ENCODE measurements at places on chromosomes 4 and X. TPM values are rescaled to one million over a fixed set of nuclear protein-coding genes. Genes with fewer than 3 reads are reported as not detected.

DNA sequence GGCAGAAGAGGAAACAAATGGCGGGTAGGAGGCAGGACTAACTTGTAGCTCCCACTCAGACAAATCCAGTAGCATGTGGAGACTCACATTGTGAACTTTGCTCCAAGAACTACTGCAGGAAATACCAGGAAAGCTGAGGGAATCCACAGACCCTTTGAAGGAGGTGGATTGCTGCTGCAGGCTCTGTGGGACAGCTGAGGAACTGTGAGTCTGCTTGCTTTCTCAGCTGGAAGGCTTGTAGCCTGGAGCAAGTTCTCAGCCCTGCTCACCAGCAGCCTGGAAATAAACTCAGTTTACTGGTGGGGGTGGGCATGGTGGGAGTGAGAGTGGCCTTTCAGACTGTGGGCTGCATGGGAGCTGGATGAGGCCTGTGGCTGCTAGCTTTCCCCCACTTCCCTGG, 16.0 kb downstream of the RTL3 start:
- DNase-seq = no peak
- no peaks in the 10 kb centered on the region for H3K36me3 ChIP-seq
- no peaks in the 10 kb centered on the region for H3K4me1 ChIP-seq

DNA sequence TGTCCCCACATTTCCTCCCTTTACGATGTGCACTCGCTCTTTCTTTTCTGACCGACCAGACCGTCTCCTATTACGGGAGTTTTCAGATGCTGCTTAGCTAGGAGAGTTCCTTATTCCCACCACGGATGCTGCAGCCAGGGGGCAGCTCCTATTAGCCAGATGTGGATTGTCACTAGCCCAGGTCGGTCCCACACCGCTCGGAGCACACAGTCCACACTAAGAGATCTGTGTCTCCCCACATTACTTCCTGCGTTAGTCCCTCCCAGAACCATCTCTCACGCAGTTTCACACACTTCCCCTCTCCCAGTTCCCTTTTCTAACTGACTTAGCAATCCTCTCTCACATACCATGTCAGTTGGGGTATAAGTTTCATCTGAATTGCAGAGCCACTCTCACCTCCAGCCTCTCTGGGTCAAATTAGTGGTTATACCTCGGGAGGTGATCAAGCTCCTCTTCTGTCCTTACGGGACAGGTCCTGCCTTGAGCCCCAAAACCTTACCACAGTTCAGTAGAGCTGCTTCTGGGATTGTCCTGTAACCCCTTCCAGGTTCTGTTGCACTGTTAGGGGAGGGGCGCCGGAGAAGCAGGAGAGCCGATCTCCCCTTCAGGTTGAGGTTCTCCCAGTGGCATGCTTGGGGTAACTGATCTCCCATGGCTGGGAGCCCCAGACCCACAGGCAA, 28.2 kb downstream of the SULT1E1 start:
- DNase-seq = no peak
- H3K4me1 ChIP-seq = no peaks in the 10 kb centered on the region
- H3K27ac ChIP-seq = no peak overlapping the region
- H3K27me3 ChIP-seq = peaks cover 10% of the 10 kb centered on the region
- H3K4me3 ChIP-seq = no peak overlapping the region

Gene RXFP1
- total RNA-seq = 3.1 TPM

- no peaks in the 10 kb centered on the region for H3K27me3 ChIP-seq
- peak; percentile 9 for DNase-seq
- H3K27ac ChIP-seq = peak overlapping the region; percentile 6
- H3K36me3 ChIP-seq = no peaks in the 10 kb centered on the region
- H3K4me1 ChIP-seq = peaks cover 18% of the 10 kb centered on the region
These were observed 18.7 kb downstream of the RELL1 start for GRCh38 chr4:37667197-37668100.

Gene NBDY
- 8.7 TPM for total RNA-seq

Gene CTAG1B
- total RNA-seq = not detected

DNA sequence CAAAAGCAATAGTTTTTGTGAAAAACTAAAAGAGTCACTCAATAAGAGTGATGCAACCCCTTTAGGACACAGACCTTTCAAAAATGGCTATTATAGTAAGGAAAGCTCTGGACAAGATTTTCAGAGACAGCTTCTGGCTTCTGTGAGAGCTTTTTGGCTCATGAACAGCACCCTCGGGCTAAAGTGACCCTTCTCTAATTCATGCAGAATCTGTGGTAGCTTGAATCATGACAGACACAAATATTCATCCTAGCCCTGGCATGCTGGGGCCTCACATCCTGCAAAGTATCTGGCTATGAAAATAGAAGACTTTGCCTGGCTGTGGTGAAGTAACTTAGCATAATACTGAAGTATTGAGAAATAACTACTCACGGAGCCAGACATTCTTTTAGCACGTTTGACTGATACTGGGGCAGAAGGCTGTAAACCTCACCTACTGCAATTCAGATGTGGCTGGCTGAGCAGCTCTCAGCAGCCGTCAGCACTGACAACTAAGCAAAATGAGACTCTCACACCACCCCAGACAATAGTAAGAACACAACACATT, 327.3 kb downstream of the MAPK10 start:
- DNase-seq = peak; percentile 93
- H3K27ac ChIP-seq = peak overlapping the region; percentile 94
- no peaks in the 10 kb centered on the region for H3K36me3 ChIP-seq

DNA sequence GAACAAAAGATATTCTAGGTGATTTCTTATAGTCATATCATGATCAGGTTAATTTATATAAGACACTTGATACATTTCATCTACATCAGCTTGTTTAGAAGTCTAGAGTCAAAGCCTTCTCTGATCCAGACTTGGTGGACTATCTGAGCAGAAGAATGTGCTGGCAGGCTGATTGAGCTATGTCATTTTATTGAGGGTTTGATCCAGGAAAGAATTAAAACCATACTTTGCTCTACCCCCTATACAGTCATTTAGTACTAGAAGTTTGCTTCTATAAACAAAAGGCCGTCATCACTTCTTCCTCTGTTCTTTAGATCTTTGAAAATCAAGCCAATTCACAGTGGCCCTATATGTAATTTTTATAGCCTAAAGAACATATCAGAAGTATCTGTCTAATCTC, 173.1 kb upstream of the PITX2 start:
- DNase-seq = no peak
- H3K27me3 ChIP-seq = no peaks in the 10 kb centered on the region
- H3K4me1 ChIP-seq = peaks cover 26% of the 10 kb centered on the region
- H3K4me3 ChIP-seq = no peak overlapping the region

- no peak for DNase-seq
- H3K27me3 ChIP-seq = no peaks in the 10 kb centered on the region
- H3K27ac ChIP-seq = no peak overlapping the region
These were observed 233.0 kb downstream of the PCDH18 start for GRCh38 chr4:137299281-137299680.

Gene CPZ
- 13.4 TPM for total RNA-seq

Gene HMGN5
- 1.3 TPM for total RNA-seq

DNA sequence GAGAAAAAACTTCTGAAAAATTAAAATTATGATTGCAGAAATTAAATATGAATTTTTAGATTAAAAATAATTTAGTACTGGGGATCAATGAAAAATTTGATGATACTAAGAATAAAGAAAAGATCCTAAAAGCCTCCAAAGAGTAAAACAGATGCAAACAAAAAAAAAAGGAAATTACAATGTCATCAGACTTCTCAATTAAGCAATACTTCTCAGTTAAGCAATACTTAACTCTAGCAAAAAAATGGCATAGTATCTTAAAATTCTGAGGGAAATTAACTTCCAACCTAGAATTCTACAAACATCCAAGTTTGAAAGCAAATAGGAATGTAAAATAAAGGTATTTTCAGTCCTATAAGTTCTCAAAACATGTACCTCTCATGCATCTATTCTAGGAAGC, 141.2 kb upstream of the INTU start:
- DNase-seq = no peak
- no peaks in the 10 kb centered on the region for H3K36me3 ChIP-seq
- no peak overlapping the region for H3K4me3 ChIP-seq
- H3K4me1 ChIP-seq = no peaks in the 10 kb centered on the region
- H3K27me3 ChIP-seq = no peaks in the 10 kb centered on the region

- no peak overlapping the region for H3K4me3 ChIP-seq
- H3K36me3 ChIP-seq = no peaks in the 10 kb centered on the region
- no peaks in the 10 kb centered on the region for H3K27me3 ChIP-seq
- no peak overlapping the region for H3K27ac ChIP-seq
These were observed 38.3 kb downstream of the TKTL1 start for GRCh38 chrX:154333837-154334271.

DNA sequence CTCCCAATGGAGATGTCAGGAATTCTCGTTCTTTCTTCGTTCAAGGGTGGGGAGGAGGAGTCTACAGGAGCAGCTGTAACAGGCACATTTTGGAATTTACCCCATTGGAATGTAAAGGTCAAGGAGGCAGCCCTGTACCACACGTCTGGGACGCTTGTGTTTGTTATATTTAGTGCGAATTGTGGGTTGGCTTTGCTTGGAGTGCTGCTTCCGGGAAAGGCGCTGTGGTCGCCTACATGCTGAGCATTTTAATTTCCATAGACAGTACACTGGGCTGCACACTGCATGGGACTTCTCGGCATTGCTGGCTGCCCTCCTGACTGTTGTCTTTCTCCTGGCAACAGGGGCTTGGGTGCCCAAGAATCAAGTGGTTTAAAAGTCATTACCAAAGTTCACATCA, 12.8 kb downstream of the GYG2 start:
- H3K27me3 ChIP-seq = no peaks in the 10 kb centered on the region
- DNase-seq = no peak
- H3K4me1 ChIP-seq = no peaks in the 10 kb centered on the region

Gene AWAT2
- not detected for total RNA-seq

- no peak overlapping the region for H3K27ac ChIP-seq
- peaks cover 6% of the 10 kb centered on the region for H3K36me3 ChIP-seq
- no peaks in the 10 kb centered on the region for H3K27me3 ChIP-seq
- DNase-seq = peak; percentile 65
- no peaks in the 10 kb centered on the region for H3K4me1 ChIP-seq
- H3K4me3 ChIP-seq = no peak overlapping the region
These were observed 33.1 kb downstream of the OSTC start for GRCh38 chr4:108683479-108683878.

DNA sequence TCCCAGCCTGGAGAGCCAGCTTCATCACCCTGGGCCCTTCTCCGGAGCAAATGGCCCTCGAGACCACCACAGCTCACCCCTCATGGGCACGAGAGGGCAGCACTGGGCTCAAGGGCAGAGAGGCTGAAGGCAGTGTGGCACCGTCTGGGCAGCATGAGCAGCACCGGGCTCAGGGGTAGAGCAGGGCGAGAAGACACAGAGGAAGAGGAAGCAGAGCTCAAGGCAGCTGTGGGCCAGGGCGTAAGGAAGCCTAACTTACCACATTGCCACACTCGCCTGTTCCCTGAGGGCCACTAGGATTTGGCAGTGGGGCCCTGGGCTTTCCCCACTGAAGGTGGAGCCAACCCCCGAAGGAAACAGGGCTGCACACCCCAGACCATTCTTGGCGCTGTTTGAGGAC, 15.5 kb downstream of the ZNF185 start:
- H3K27ac ChIP-seq = no peak overlapping the region
- H3K27me3 ChIP-seq = no peaks in the 10 kb centered on the region
- no peaks in the 10 kb centered on the region for H3K36me3 ChIP-seq
- no peak for DNase-seq
- no peak overlapping the region for H3K4me3 ChIP-seq

- DNase-seq = no peak
- no peak overlapping the region for H3K4me3 ChIP-seq
- no peak overlapping the region for H3K27ac ChIP-seq
- H3K4me1 ChIP-seq = no peaks in the 10 kb centered on the region
These were observed 120.7 kb upstream of the ADGRL3 start for GRCh38 chr4:61079427-61079826.

DNA sequence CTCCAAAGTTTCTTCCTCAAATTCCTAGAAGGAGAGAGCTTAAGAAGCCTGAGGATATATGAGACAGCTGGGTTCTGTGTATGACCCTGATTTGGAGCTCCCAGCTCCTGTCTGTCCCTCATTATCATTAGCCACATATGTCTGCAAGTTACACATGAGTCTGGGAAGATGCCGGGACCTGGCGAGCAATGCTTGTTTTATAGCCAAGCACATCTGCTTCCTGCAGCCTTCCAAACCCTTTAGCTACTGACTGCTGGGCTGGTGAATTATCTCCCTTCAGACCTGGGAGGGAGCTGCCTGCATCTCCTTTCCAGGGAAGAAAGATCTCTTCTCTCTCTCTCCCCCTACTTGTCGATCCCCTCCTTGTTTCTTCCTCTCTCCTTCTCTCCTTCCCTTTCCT, 556.7 kb upstream of the BOD1L1 start:
- H3K4me3 ChIP-seq = no peak overlapping the region
- no peaks in the 10 kb centered on the region for H3K27me3 ChIP-seq
- H3K36me3 ChIP-seq = no peaks in the 10 kb centered on the region
- no peaks in the 10 kb centered on the region for H3K4me1 ChIP-seq

GRCh38 chr4:39846705-39847104, 131.0 kb downstream of the PDS5A start:
- H3K27ac ChIP-seq = no peak overlapping the region
- no peak for DNase-seq
- H3K27me3 ChIP-seq = no peaks in the 10 kb centered on the region

- DNase-seq = peak; percentile 83
- peak overlapping the region; percentile 85 for H3K4me3 ChIP-seq
These were observed 2.9 kb downstream of the PDGFRA start for GRCh38 chr4:54231768-54232688.

DNA sequence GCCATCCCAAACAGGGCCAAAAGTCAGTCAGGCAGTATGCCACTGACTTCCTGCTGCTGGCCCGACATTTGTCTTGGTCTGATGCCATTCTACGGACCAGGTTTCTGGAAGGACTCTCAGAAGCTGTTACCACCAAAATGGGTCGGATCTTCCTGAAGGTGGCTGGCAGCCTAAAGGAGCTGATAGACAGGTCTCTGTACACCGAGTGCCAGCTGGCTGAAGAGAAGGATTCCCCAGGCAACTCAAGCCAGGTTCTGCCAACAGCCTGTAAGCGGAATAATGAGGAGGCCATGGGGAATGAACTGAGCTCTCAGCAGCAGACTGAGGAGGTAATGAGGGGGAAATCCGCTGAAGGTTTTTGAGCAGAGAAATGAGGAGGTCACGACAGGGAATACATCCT, 95.7 kb downstream of the RTL9 start:
- no peak overlapping the region for H3K27ac ChIP-seq
- no peaks in the 10 kb centered on the region for H3K36me3 ChIP-seq
- H3K4me1 ChIP-seq = no peaks in the 10 kb centered on the region

Gene MAGEA10
- total RNA-seq = not detected

DNA sequence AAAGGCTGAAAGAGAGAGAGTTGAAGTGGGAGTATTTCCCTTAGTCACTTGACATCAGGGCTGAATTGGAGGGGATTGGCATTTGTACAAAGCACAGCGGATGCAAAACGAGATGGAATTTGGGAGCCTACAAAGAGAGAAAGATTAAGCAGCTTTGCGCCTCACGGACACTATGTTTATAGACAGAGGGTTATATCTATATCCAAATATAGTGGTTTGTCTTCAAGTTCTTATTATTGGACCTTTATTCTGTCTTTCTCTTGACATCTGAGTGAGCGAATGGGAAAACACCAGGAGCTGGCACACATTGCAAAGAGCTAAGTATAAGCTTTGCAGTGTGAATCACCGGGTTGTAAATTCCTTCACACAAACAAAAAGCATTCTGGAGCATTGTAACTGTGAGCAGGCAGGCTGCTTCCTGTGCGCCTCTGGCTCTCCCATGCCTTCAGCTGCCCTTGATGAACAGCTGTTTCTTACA, 500.2 kb downstream of the STIM2 start:
- 0 out of 2 replicates have a peak overlapping the region, but pooled peaks have one; percentile 14 for H3K4me3 ChIP-seq
- H3K27ac ChIP-seq = no peak overlapping the region
- peak; percentile 81 for DNase-seq
- H3K27me3 ChIP-seq = no peaks in the 10 kb centered on the region
- H3K36me3 ChIP-seq = no peaks in the 10 kb centered on the region

Data from GM23248 (cell line).